Neural progenitor cell (in vitro differentiated cells): ENCODE measurements at places on chromosomes 1 and 21. TPM values are rescaled to one million over a fixed set of nuclear protein-coding genes. Genes with fewer than 3 reads are reported as not detected.

DNA sequence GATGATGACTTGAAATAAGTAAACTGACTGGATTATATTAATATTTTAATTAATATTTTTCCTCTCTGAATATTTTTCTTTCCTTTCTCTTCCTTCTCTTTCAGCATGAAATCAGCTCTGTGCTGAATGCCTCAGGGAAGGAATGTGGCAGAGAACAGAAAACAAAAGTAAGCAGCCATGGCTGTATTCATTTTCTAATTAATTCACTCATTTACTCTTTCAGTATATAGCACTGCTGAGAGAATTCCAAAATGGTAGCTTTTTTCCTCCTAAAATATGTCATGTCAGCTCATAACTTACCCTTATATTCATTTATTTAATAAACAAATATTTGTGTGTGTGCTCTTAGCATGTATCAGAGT lies 522.5 kb downstream of the PTPRC start:
- no peak for DNase-seq

- DNase-seq = no peak
Measured at GRCh38 chr1:35264871-35265270, 3.6 kb upstream of the ZMYM4 start.

GRCh38 chr1:162892906-162893611 lies 32.1 kb upstream of the CCDC190 start:
- peak; percentile 21 for DNase-seq

GRCh38 chr1:22484706-22485345 lies 33.2 kb downstream of the ZBTB40 start:
- no peak for DNase-seq

DNA sequence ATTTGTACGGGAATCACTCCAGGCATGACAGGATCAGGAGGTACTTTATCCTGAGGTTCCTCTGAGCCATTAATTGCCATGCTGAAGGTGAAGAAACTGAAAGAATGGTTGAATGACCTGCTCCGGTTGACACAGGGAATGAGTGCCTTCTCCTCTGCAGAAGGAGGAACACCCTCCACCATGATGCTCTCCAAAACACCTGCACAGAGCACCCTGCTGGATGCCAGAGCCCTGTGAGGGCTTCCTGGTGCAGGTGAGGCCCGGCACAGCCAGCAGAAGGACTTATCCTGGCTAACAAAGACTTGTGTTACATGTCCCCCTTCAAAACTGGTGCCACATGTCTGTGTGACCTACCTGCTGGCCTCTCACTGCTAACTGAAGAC lies 14.3 kb upstream of the LBR start:
- no peak for DNase-seq

- peak; percentile 18 for DNase-seq
Measured at GRCh38 chr1:65425697-65426096, 5.2 kb downstream of the LEPR start.

DNA sequence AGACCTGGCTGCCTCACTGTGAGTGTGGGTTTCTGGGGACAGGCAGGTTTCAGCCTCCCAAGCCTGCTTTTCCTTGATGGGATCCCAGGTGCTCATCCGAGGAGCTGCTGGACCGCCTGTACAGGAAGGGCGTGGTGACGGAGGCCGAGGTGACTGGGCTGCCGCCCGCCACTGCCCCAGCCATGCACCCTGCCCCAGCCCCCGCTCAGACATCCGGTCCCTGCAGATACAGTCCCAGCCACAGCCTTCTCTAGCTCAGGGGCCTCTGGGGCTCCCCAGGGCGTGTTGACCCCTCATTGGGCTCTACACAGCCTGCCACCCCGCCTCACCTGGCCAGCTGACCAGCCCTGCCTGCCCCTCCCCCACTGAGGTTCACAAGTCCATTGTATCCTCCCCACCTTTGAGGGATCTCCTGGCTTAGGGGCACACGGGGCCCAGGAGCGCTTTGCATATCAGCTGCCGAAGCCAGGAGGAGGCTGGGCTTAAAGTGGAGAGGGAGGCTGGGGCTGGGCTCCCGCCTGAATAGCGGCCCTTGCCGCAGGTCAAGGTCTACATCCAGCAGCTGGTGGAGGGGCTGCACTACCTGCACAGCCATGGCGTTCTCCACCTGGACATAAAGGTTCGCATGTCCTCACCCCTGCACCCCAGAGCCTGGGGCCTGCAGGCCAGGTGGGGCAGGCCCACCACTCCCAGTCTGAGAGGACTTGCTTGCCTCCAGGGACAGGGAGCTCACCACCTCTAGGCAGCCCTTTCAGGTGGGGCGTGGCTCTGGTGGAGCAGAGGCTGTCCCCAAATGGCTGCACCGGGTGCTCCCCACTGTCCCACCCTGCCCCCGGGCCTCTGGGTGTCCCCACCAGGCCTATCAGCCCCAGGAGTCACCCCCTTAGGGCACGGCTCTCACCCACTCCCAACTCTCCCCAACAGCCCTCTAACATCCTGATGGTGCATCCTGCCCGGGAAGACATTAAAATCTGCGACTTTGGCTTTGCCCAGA lies 38.5 kb downstream of the TRIM11 start:
- peak; percentile 20 for DNase-seq

The KPRP gene
- not detected in 2 replicates for total RNA-seq

DNA sequence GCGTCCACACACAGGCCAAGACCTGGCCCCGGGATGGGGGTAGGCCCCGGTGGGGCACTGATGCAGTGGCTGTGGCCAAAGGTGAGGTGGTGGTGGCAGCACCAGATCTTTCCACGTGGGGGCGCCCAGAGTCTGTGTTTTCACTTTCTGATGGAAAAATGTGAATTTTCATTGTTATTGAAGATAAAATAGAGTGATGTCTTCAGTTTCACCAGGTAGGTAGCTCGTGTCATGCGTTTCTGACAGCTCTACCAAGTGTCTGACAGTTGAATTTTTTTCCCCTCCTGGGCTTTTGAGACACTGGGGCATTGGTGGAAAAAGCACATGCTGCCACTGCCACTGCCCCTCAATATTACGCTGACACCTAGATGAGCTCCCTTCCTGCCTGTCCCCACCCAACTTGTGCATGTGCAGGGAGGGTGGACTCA lies 40.0 kb upstream of the MAGOH start:
- DNase-seq = peak; percentile 68

The FAM177B gene
- not detected in 2 replicates for total RNA-seq

The PCP4L1 gene
- total RNA-seq = 0.46 and 0.69 TPM in 2 replicates

GRCh38 chr1:203765029-203765837 lies at the start of gene LAX1:
TSS of gene LAX1 (plus strand) at chr1:203765183. CDS start at chr1:203765566, 383 bp downstream.
- DNase-seq = no peak

The GJB3 gene
- not detected in 2 replicates for total RNA-seq

The OR2G6 gene
- total RNA-seq = not detected in 2 replicates

The ANKRD65 gene
- total RNA-seq = 0.15 and 1.7 TPM in 2 replicates

The TTC4 gene
- total RNA-seq = 33.2 and 37.5 TPM in 2 replicates

The GSTM1 gene
- total RNA-seq = 13.8 and 20.8 TPM in 2 replicates

- DNase-seq = no peak
Measured at GRCh38 chr1:230833511-230833910, 34.8 kb downstream of the C1orf198 start.

GRCh38 chr1:183550915-183551314 lies 39.3 kb downstream of the NCF2 start:
- no peak for DNase-seq

The TMEM35B gene
- 17.7 and 28.8 TPM in 2 replicates for total RNA-seq

The BCAN gene
- 0.46 TPM in 1 of 2 replicates, not detected in the other for total RNA-seq

DNA sequence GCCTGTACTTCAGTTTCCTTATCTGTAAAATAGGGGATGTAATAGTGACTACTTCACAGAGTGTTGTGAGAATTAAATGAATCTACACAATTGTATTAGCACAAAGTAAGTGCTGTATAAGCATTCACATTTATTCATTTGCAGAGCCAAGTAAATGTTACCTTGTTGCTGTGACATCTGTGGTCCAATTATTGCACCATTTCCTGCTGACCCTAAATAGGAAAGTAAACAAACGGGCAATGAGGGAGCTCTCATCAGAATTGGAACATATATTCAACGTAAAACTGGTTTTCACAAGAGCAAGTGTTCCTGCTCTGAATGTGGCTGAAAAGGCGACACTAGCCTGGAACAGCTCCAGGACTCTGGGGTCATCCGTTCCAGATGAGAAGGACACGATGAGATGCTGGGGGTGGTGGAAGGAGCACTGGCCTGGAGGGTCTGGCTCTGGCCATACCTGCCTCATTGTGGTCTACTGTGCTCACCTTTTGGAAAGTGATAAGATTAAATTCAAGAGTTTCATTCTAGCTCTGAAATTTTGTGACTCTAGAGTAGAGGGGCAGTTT lies 34.5 kb downstream of the PROX1 start:
- DNase-seq = no peak

The ZBTB17 gene
- 19.5 and 34.0 TPM in 2 replicates for total RNA-seq

DNA sequence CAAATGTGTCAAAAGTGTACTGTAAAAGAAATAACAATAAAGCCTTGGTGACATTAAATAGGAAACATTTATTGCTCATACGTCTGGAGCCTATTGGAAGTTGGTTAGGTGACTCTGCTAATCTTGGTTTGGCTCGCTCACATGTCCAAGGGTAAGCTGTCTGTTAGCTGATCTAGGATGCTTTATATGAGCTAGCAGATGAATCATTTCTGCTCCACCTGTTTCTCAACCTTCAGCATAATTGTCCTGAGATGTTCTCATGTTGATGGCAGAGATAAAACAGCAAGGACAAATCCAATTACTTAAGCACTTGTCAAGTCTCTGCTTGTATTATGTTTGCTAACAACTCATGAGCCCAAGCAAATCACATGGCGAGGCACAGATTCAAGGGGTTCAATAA lies 56.0 kb upstream of the CD53 start:
- no peak for DNase-seq

The FCN3 gene
- not detected in 2 replicates for total RNA-seq

DNA sequence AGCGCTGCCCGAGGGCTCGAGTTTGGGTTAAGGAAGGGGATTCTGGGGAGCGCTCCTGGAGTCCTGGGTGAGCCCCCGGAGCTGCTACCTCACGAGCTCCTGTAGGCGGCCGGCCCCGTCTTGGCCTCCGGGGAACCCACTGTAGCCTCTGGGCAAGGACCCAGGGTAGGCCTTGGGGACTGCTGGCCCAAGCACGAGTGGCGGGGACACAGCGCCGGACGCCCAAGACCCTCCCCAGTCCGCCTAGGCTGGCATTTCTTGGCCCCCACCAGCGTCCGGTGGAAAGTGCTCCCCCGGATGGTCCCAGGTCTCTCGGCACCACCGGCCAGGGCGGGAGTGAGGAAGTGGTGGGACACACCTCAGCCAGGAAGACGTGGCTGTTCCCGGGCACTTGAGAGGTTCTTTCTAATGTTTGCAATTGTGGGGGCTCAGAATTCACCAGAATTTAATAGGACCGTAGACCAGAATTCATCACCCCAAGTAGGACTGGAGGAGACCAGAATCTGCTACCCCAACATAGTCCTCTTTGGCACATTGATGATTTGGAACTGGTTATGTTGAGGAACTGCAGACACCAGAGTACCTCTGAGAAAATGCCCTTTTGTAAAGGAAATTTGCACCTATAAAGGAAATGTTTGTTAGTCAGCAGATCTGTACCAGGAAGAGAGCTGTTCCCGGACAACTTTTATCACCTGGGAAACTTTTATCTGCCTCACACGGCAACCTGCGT lies 622 bp upstream of the TMPRSS2 start:
- no peak for DNase-seq

DNA sequence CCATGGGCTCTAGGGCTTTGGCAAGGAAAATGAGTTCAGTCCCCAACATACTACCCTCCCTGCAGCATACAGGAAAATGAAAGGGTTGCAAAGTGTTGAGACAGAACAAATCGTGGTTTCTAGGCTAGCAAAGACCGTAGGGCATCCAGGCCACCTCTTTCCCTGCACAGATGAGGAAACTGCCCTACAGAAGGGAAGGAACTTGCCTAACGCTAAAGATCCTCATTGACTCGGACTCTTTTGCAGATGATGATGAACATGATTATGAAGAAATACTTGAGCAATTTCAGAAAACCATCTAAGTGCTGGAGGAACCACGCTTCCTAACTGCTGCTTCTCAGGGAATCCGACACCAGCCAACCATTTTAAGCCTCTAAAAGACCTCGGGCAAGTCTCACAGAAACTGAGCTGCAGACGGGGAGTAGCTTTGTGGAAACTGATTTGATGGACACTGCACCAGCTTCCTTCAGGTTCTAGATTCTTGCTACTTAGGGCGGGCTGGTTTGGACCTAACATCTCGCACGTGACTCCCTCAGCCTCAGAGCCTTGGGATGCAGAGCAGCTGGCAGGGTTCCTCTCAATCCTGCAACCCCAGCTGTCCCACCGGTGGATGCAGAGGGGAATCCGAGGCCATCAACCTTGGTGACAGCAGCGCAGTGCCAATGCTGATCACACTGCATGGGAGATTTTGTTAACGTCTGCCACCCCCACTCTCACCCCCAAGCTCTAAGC lies 13.4 kb downstream of the THEMIS2 start:
- DNase-seq = no peak
